Activated CD4-positive, alpha-beta memory T cell treated with anti-CD3 and anti-CD28 coated beads for 36 hours (primary cell): ENCODE measurements at places on chromosomes 7 and 10. TPM values are rescaled to one million over a fixed set of nuclear protein-coding genes. Genes with fewer than 3 reads are reported as not detected.

Gene NRG3
- total RNA-seq, result not detected

Gene SGCE
- 0.92 TPM for total RNA-seq

Gene ANXA8
- total RNA-seq, result not detected

Gene NUTM2B
- total RNA-seq, result 0.45 TPM

Gene NOD1
- total RNA-seq, result 14.0 TPM

Gene GBX1
- not detected for total RNA-seq

Gene CALN1
- total RNA-seq, result not detected

Gene CD36
- total RNA-seq, result not detected

Gene TSPAN12
- total RNA-seq, result not detected

Gene GPR85
- not detected for total RNA-seq

Gene GNAI1
- 0.50 TPM for total RNA-seq

Gene MTERF1
- total RNA-seq, result 14.1 TPM

Gene LRGUK
- total RNA-seq, result 0.07 TPM

DNA sequence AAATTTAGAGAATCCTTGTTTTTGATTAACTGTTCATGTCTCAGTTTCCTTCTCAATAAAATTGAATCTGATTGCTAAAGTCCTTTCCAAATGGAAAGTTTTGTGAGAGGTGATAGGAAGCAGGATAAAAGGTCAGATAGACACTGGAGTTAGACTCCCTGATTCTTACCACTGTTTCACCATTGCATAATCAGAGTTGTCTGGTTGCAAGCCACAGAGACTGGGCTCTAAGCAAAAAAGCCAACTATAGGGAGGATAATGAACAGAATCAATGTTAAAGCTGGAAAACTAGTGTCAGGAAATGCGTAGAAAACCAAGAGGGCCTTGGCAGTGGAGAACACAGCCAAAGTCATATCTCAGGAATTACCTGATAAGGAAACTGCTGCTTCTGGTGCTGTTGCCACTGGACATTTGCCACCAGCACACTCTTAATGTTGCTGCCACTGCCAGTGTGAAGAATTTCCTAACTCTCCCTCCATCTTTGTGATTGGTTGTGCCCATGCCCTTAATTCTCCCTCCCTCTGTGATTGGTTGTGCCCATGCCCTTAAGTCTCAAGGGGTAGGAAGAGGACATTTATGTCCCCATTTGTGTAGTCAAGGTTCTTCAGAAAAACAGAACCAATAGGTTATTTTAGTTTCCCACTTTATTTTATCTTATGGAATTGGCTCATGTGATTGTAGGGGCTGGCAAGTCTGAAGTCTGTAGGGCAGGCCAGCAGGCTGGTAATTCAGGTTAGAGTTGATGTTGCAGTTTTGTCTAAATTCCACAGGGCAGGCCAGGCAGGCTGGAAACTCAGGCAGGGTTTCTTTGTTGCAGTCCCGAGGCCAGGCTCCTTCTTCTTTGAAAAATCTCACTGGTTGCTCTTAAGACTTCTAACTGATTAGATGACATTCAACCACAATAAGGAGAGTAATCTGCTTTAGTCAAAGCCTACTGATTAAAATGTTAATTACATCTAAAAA, 639.0 kb downstream of the REEP3 start:
- DNase-seq, result no peak

DNA sequence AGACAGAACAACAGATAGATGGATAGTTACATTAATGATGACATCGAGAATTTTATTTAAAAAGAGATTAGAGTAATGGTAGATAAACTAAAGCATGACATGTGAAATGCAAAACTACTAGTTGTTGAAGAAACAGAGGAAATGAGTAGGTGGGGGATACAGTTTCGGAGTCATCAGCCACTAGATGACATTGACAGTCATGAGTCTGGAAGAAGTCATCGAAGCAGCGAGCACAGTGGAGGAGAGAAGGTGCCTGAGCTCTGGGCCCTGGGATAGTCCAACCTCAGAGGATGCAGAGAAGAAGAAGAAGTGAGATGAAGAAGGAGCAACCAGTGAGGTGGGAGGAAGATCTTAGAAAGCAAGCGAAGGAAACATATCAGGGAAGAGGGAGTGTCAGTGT, 20.2 kb upstream of the SEC61A2 start:
- no peak for DNase-seq

- no peak for DNase-seq
Observed at GRCh38 chr7:97446361-97446760, 285.5 kb upstream of the TAC1 start.

DNA sequence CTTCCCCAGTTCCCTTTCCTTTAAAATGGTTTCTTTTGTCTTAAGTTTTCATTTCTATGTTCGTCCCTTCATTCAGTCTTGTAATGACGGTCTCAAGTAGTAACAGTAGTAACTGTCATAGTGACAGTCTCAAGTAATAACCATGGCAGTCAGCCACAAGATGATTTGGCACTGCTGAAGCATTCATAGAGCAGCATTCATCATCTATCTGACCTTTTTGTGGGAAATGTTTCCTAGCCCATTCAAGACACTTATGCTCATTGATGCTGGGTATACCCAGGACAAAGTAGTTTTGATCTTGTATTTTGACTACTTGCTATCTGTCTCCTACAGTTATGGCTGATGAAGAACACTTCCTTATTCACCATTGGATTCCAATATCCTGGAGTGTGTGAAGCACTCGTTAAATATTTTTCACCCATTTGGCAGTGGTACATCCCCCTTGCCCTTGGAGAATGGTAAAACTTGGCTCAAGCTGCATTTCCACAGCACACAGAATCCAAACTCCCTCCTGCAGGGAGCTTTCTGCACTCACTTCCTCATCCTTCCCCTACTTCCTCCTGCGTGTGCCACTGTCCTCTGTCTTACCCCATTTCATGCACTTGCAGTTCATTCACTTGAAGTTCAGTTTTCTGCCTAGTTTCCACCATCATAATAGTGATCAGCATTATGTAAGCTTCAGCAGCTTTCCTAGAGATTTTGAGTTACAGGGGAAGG, 19.0 kb downstream of the GIMAP4 start:
- no peak for DNase-seq

DNA sequence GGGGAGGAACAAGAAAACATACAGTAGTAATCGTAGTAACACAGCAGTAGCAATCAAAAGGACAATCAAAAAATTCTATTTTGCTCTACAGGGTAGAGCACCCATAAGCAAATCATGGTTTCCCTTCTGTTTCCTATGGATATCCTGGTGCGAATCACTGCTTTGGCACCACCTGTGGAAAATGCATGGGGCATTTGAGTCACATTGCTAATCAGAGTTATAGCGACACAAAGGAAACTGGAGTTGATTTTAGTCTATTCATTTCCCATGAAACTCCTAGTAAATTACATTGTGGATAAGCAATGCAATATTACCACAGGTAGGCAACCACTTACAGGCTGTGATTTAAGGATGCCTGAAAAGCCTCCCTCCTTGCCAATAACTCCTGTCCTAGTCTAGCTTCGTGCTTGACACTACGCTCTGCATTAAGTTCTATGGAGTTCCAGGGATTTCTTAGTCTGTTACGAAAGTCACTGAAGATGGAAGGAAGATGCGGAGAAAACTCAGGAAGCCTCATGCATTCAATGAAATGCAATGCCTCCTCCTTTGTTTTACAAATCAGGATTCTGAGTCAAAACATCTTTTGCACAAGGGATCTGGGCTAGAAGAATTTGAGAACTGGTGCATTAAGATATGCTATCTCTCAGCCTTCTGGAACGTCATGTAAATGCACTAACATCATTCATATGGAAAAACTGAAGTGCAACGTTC, 188.4 kb downstream of the DGKI start:
- no peak for DNase-seq

- no peak for DNase-seq
Observed at GRCh38 chr7:23347033-23347681, 48.0 kb downstream of the MALSU1 start.

DNA sequence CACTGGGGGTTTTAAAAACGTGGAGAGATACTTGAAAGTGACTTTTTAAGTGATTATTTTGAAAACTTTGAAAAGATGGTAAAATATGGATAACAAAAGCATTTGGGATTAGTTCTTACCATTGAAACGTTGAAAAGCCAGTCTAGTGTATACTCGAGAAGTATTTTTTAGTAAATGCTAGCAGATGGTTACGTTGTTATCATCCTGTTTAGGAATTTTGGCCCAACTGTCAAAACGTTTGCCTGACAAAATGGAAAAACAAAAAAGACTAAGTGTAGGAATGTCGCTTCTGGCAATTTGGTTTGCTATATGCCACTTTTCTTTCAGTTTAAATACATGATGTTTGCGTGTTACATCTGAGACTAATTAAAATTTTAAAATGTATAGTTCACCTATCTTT, 1.2 kb downstream of the RBM33 start:
- no peak for DNase-seq

- no peak for DNase-seq
Observed at GRCh38 chr7:98934267-98934666, 55.9 kb downstream of the TRRAP start.

GRCh38 chr10:88800152-88801125, 2.1 kb upstream of the LIPM start:
- peak; percentile 56 for DNase-seq

- DNase-seq, result peak; percentile 57
Observed at GRCh38 chr10:26621889-26622711, 75.4 kb upstream of the PDSS1 start.

DNA sequence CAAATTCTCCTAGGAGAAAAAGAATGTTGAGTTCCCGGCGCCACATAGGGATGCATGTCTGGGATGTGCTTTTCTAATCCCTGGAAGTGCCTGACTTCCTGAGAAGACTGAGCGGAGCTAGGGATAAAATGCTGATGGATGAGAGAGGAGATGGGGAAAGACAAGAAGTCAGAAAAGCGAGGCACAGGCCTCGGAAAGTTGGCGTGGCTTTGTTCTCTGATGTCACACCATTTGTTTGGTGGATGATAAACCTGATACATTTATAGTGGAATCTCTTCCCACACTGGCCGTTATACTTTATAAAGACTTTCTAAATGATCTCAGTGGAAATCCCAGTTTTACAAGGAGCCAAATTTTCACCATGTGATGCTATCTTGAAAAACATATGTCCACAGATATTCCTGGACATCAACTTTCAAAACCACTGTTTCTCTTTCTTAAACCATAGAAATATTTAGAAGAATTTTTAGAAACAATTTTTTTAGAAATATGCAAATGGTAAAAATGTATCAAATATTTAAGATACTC, 188.8 kb upstream of the SVIL start:
- DNase-seq, result no peak

- no peak for DNase-seq
Observed at GRCh38 chr10:111548084-111548726, 471.4 kb downstream of the ADRA2A start.

DNA sequence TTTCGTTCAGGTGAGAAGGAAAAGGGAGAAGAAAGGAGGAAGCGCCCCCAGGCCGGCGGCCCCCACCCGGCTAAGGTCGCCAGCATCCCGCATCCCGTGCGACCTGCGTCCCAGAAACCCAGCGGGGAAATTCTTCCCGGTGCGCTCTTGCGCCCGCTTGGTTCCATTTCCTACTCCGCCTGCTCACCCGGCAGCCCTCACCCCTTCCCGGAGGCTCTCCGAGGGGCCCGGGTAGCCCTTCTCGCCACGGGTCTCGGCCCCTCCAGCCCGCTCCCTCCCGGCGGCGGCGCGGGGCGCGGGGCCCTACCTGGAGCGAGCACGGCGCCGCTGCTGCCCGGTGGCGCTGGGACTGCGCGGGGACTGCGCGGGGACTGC, at the start of gene PRKCQ:
TSS of gene PRKCQ (minus strand) at position 373 of the 375 bp plus-strand sequence. CDS start 65,141 bp downstream, outside the sequence.
- DNase-seq, result no peak

DNA sequence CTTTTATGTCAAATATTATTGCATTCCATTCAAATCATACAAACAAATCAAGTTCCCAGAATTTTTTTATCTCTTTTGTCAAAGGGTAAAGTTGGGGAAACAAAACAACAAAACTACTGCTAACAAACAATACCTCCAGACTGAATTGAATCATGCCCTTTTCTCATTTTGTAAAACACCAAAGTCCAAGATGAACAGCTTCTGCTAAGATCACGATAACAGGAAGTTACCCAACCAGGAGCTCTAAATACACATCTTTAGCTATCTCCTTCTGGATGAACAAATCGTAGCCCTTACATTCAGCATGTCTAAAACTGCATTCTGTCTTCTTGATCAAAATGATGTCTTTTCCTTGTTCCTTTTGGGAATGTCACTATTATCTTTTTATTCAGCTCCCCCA, 97.4 kb downstream of the CTTNBP2 start:
- no peak for DNase-seq

GRCh38 chr10:72658696-72659400, 33.0 kb upstream of the MICU1 start:
- DNase-seq, result no peak

- no peak for DNase-seq
Observed at GRCh38 chr7:128135159-128135514, 103.9 kb upstream of the LRRC4 start.

- no peak for DNase-seq
Observed at GRCh38 chr7:54955296-54955695, 63.5 kb upstream of the EGFR start.

- DNase-seq, result peak; percentile 46
Observed at GRCh38 chr7:73647725-73648592, 19.7 kb upstream of the VPS37D start.
